ENCODE measurements at places on chromosomes 13 and 19. TPM values are rescaled to one million over a fixed set of nuclear protein-coding genes. Genes with fewer than 3 reads are reported as not detected.

ZNF304 gene
- 6.5 TPM for total RNA-seq

GIPC3 gene
- total RNA-seq: 2.3 TPM

FUT3 gene
- total RNA-seq: not detected

LEUTX gene
- not detected for total RNA-seq

CYP2A6 gene
- 1.3 TPM for total RNA-seq

CFAP97D2 gene
- not detected for total RNA-seq

CPAMD8 gene
- 75.5 TPM for total RNA-seq

GTF3A gene
- total RNA-seq: 263 TPM

CDC16 gene
- total RNA-seq: 91.7 TPM

ANKLE1 gene
- total RNA-seq: not detected

CSNK1G2 gene
- total RNA-seq: 25.3 TPM

PEAK3 gene
- total RNA-seq: 0.75 TPM

PCDH9 gene
- total RNA-seq: 13.2 TPM

TSPAN16 gene
- not detected for total RNA-seq

KHSRP gene
- 61.5 TPM for total RNA-seq

B3GNT8 gene
- total RNA-seq: 0.49 TPM

RFPL4A gene
- not detected for total RNA-seq

PRSS57 gene
- total RNA-seq: not detected

TICAM1 gene
- total RNA-seq: 3.9 TPM

PSG2 gene
- not detected for total RNA-seq

SPACA6 gene
- total RNA-seq: 2.6 TPM

ZNF625 gene
- total RNA-seq: 4.4 TPM

IFI30 gene
- 47.8 TPM for total RNA-seq

Measured in subcutaneous adipose tissue (tissue), 4 donors.